ENCODE measurements at places on chromosomes 13 and 19.

DNA sequence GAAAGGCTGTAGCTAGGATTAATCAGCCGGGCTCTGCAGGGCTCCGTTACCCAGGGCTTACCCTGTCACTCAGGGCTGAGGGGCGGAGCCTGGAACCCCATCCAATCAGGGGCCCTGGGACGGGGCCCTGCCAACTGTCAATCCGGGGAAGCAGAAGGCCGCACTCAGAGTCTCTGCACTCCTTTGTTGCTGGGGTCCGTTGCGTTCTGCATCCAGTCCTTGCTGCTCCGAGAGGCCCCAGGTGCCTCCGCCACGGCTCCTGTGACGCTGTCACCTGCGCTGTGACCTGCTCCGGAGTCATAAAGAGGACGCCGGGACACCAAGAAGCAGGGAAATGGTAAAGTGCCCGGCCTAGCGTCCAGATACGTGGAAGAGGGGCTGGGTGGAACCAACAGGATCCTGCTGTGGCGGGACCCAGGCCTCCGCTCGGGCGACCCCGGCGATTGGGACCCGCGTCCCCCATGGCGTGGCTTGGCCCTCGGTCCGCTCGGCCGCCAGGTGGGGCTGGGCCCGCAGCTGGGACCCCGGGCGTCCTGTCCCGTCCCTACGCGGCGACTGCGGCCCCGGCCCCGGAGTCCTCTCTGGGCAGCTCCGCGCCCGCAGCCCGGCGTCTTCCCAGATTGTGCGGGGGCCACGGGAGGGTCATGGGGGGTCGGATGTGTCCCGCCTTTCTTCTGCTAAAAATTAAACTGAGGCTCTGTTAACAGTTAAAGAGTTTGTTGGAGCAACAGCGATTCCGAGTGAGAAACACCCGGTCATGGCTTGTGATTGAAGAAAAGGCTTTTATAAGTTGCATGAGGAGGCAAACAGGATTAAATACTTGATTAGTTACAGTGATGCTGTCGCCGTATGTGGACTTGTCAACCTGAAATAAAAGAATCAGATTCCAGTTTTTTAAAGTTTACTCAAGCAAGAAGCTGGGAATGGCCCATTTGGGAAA lies at the start of gene ZNF491:
TSS of gene ZNF491 (plus strand) at position 133 of the 940 bp plus-strand sequence. CDS start 7,431 bp downstream, outside the sequence.
- peak; percentile 70 for DNase-seq

DNA sequence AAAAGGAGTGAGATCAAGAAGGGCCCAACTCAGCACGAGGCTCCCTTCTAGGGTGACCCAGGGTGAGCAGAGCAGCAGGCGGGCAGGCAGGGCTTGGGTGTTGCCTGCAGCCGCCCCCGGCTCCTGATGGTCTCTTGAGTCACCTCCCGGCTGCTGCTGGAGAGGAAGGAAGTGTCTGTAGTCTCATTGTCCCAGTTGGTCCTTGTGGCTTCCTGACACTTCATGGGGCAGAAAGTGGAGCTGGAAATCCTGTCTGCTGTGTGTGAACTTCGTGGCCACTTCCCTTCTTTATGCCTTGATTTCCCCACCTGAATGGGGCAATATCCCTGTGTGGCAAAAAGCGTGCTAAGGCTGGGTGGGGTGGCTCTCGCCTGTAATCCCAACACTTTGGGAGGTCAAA lies 2.5 kb downstream of the MAP1S start:
- no peak for DNase-seq

DNA sequence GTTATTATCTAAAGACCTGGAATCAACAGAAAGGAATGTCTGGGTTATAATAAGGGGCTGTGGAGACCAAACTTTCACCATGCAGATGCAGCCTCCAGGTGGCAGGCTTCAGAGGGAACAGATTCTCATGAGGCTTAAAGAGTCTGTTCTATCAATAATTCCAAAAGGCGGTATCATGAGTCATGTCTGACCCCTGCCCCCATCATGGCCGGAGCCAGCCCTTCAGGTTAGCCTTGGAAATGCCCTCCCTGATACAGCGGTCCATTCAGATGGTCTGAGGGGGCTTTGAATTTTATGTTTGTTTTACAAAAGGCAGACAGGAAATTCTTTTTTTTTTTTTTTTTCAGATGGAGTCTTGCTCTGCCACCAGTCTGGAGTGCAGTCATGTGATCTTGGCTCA lies 21.7 kb upstream of the LAMP1 start:
- DNase-seq, result no peak

- no peak for DNase-seq
Measured at GRCh38 chr19:49415102-49415809, 8.0 kb downstream of the PTH2 start.

- no peak for DNase-seq
Measured at GRCh38 chr13:94701313-94702180, 10.8 kb downstream of the SOX21 start.

- no peak for DNase-seq
Measured at GRCh38 chr13:84744203-84744602, 861.9 kb upstream of the SLITRK1 start.

- DNase-seq, result no peak
Measured at GRCh38 chr19:843180-843835, 2.5 kb downstream of the PRTN3 start.

- peak; percentile 34 for DNase-seq
Measured at GRCh38 chr13:30679483-30680330, 55.6 kb upstream of the ALOX5AP start.

- DNase-seq, result no peak
Measured at GRCh38 chr13:65540175-65540574, 1690.0 kb downstream of the PCDH9 start.

All from NCI-H748 treated with DMSO at 0.1 percent for 48 hours (cell line).